ENCODE measurements at places on chromosomes 6 and 20.
A peak's percentile ranks its signal among the peaks of the same experiment; 100 is the strongest.

- DNase-seq: no peak
These were observed 129.3 kb downstream of the CD83 start for GRCh38 chr6:14246876-14247275.

DNA sequence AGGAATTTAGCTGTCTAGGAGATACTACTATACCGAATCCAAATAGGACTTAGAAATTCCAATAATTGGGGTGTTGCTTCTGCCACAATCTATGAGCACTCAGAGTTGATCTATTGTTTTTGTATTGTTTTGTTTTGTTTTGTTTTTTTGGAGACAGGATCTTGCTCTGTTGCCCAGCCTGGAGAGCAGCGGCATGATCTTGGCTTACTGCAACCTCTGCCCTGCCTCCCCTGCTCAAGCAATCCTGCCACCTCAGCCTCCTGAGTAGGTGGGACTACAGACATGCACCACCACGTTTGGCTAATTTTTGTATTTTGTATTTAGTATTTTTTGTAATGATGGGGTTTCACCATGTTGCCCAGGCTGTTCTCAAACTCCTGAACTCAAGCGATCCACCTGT lies 7.4 kb downstream of the ACSS2 start:
- DNase-seq: no peak

GRCh38 chr20:60877071-60877857 lies 374.8 kb upstream of the CDH4 start:
- no peak for DNase-seq

GRCh38 chr6:100662264-100662663 lies 197.5 kb upstream of the SIM1 start:
- no peak for DNase-seq

DNA sequence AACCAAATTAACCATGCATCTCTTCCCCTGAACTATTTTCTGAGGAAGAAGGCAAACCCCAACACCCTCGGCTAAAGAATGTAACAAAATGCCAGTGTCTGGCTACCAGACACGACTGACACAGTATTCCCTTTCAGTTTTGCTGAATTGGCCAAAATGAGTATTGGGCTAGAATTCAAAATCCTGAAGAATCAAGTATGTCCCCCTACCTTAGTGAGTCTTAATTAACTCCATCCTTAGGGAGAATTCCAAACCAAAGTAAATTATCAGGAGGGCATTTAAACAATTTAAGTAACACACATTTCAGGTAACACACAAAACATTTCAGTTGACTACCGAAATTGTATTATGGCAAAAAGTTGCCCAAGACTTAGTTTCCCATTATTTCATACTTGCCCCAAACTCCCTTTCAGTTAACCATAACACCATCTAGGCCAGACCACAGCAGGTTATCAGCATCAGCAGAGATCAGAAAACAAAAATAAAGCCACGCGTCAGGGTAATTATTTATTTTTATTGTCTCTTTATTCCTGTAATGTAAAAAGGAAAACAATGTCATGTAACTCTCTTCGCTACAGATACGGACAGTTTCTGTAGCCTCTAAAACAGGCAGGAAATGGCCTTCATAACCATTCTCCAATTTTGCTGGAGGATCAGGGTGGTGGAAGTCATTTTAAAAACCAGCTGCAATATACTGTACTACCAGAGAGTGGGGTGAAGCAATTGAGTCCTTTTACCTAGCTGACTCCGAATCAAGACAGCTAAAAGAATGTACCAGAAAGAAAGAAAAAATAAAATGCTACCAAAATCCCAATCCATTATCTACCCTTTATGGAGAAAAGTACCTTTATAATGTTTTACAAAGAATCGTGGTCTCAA lies 1.9 kb downstream of the SNX5 start:
- DNase-seq: no peak

DNA sequence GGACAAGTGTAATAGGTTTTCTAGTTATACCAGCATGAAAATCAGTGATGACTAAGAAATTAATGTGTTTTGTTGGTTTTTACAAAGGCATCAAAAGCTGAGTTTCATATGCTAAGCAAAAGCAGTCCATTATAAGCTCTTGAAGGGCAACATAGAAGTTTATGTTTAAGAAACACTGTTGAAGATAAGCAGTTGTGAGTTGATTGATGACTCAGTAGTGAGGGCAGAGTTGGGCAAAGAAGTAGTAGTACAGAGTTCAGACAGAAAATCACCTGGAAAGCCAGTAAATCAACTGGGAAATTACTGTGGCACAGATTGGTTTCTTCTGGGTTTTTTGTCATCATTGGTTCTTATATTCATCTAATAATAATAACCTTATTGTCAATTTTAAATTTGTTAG lies 78.0 kb upstream of the SMIM8 start:
- DNase-seq: no peak

GRCh38 chr6:145904391-145904790 lies 59.8 kb downstream of the SHPRH start:
- no peak for DNase-seq

GRCh38 chr6:16064671-16065072 lies 64.2 kb upstream of the MYLIP start:
- no peak for DNase-seq

DNA sequence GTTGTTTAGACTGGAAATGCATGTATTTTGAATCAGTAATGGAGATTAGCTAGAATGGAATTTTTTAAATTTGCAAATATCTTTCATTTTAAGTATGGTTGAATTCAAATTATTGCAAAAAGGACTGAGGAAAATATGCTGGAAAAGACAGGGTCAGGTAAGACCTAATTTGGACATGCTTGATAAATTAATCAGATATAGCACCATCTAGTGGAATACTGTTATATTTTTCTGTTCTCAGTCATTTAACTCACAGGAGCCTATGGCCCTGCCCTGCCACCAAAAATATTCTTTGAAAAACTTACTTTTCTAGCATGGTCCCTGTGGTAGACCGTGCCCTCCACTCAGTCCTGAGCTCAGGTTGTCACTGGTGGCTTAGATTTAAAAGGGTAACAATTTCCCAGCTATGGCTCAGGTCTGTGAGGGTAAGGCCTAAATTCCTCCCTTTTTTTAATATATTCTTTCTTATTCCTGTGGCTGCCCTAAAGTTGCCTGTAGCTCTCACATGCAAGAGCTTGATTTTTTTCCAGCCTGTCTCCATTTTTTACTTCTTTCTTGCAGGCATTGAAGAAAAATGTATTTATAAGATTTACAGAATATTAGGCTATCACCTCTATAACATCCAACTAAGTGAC lies 25.3 kb upstream of the KIAA1586 start:
- peak; percentile 37 for DNase-seq

DNA sequence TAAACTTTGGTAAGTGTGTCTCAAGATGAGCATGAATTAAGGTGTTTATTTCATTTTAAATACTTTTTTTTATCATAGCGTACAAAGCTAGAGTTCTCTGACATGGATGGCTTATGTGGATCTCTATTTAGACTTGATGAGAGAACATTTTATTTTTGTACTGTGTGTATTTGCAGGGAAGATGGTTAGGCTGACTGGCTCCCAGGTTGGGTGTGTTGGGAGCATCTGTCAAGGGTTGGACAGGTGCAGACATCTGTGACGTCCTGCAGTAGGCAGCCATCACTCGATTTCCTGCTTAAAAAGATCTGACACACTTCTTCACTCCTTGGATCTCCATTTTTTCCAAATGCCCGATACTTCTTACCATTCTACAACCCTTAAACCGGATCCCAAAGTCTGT lies 221.9 kb upstream of the QKI start:
- DNase-seq: no peak

GRCh38 chr6:5083813-5084359 lies 1.3 kb upstream of the PPP1R3G start:
- DNase-seq: no peak

DNA sequence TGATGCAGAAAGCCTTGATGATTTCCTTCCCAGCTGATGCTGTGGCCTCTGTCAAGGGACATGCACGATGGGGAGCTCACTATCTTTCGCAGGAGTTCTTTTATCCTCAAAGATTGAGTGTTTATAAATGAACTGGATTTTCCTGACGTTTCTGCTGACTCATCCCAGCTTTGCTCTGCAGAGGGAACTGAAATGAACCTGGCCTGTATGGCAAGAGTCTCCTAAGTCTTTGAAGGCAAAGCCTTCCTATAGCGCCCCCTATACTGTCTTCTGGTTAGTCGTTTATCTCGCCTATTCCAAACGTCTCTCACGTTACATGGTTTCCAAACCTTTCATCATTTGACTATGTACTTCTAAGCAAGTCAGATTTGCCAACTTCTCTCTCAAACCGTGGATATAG lies 565.3 kb downstream of the KIF16B start:
- no peak for DNase-seq
